ENCODE measurements at places on chromosomes 3 and 15.

GRCh38 chr15:53611145-53611920, 148.1 kb downstream of the WDR72 start:
- DNase-seq: no peak

GRCh38 chr3:42653560-42654330, at the start of gene ZBTB47:
Gene ZBTB47, plus strand, starts transcription at chr3:42653697. Its CDS starts 4,659 bp downstream, at chr3:42658356.
- peak; percentile 65 for DNase-seq

GRCh38 chr3:185896636-185897035, 41.2 kb downstream of the TRA2B start:
- no peak for DNase-seq

DNA sequence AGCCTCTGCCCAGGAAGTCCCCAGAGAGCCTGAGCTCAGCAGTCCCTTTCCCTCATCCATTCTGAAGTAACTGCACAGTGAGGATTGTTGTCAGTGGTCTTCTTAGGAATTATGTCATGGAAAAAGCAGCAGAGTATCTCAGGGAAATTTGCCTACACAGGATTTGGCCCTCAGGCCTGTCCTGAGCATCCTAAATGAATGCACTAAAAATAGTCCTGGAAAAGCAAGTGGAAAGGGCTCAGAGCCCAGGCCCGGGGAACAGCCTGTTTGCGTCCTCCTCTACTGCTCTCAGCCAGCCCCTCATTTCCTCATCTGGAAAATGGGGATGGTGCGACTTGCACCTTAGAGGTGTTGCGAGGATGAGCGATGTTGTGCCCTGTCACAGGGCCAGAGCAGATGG, 21.6 kb downstream of the LYSMD4 start:
- no peak for DNase-seq

- peak; percentile 63 for DNase-seq
These were observed 117.6 kb upstream of the EIF1B start for GRCh38 chr3:40191850-40192448.

DNA sequence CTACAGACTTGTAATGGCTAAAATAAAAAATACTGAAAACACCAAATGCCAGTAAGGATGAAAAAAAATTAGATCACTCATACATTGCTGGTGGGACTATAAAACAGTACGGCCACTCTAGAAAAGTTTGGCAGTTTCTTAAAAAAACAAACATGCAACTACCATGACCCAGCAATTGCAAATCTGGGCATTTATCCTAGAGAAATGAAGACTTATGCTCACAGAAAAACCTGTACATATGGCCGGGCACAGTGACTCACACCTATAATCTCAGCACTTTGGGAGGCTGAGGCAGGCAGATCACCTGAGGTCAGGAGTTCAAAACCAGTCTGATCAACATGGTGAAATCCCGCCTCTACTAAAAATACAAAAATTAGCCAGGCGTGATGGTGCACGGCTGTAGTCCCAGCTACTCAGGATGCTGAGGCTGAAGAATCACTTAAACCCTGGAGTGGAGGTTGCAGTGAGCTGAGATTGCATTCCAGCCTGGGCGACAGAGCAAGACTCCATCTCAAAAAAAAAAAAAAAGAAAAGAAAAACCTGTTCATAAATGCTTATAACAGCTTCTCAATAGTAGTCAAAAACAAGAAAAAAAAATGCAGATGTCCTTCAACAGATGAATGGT, 5.6 kb downstream of the TP53BP1 start:
- DNase-seq: no peak

DNA sequence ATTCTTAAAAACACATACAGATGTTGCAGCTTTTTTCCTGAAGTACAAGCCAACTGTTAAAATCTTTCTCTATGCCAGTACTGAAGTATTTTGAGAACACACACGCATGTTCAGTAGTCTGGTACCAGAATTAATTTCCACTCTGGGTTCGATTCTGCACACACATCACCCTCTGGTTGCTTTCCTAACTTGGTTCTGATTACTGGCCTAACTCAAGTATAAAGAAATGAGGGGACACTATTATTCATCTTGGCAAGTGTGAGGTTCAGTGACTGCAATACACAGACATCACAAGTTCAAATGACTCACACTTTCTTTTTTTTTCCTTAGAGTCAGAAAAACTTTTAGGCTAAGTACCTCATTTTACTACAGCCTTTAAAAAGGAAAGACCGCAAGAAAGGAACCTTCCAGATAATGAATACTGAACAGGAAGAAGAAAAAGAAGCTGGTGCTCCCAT, 37.4 kb upstream of the LDHAL6B start:
- no peak for DNase-seq

DNA sequence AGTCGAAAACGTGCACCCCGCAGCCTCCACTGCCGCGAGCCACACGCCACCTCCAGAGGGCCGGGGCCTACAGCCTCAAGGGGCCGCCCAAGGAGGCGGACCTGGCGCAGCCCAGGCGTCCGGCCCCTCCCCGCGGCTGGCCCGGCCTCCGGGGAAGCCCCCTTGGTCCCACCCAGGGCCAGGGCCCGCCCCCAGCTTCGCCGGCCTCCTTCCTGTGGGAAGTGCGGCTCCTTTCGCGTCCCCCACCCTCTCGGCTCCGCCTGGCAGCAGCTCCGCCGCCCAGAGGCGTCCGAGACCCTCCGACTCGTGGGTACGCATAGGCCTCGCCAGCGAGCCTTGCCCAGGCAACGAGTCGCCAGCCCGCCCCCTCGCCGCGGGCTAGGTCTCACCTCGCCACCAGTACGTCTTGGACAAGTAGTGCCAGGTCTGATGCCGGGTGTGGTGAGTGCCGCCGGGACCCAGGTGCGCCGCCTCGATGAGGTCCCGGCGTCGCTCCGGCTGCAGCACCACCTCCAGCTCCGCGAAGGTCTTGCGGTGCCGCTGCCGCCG, 642 bp downstream of the ZBTB11 start:
- DNase-seq: peak; percentile 97

DNA sequence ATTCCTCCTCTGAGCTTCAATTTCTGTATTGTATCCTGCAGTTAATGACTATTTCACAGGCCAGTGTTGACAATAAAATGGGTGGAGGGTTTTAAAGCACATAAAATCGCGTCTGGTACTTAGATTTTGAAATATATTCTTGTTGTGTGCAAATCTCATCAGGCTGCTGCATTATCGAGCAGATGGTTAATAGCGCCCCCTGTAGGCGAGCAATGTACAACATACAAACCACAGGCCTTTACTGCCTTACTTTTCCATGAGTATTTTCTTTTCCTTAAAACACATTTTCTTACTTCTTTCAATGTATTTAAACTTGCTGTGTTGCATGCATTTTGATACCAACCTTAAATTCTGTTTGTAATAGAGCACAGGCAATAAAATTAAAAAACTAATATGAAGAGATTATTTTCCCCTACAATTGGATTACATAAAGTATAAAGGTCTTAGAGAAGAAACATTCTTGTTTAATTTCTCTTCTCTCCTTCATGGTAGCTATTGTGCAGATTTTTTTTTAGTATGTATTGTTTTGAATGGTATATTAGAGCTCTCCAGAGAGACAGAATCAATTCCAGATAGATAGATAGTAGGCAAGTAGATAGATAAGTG, 608.4 kb downstream of the CADM2 start:
- peak; percentile 61 for DNase-seq

- no peak for DNase-seq
These were observed 618.7 kb downstream of the SI start for GRCh38 chr3:164459521-164460151.
